GM12892 (cell line): ENCODE measurements at places on chromosomes 1 and 21.

GRCh38 chr1:156487862-156488261 lies 12.7 kb downstream of the MEF2D start:
- no peak for DNase-seq

DNA sequence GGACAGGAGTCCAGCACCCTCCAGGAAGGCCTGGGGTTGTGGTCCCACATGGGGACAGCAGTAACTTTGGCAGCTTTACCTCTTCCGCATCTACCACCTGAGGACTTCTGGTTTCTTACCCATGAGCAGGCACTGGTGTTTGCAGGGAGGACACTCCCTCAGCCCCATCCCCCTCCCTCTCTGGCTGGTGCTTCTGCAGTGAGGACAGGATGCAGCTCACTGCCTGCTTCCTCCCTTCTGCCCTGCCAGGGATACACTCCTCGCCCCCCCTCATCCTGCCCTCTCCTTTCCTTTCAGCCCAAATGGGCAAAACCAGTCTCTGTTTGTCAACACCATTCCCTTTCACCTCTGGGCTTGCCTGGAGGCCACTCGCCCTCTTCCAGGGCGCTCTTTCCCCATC lies 62.4 kb downstream of the KIRREL1 start:
- no peak for DNase-seq

DNA sequence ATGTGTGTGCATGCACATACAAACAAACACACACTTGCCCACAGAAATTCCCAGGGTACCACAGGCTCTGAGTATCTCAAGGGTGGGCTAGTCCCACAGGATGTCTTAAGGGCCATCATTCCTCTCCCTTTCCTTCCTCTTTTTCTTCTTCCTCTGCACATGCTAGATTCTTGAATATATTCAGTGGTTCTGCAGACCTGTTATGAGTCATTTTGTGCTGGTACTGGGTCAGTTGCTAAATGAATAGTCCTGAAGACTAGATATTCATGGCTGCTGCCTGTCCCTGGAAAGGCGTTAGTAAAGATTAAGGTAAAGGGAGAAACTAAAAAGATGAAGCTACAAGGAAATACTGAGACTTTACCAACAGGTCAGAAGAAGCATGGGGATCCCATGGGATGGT lies 256.7 kb upstream of the KIAA0040 start:
- DNase-seq = no peak

DNA sequence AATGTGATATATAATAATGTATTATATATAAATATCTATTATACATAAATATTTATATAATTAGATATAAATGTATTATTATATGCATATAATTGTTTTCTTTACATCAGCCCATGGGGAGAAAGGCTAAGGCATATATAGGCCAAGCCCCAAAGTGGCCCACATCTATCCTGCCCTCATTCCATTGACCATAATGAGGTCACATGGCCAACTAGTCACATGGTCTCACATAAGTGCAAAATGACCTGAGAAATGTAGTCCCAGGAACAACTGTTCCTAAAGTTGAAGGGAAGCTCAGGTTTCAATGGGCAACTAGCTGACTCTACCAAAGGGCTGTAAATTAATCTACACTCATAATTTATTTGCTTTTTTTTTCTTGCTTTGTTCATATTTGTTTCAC lies 14.5 kb upstream of the CCDC185 start:
- no peak for DNase-seq

DNA sequence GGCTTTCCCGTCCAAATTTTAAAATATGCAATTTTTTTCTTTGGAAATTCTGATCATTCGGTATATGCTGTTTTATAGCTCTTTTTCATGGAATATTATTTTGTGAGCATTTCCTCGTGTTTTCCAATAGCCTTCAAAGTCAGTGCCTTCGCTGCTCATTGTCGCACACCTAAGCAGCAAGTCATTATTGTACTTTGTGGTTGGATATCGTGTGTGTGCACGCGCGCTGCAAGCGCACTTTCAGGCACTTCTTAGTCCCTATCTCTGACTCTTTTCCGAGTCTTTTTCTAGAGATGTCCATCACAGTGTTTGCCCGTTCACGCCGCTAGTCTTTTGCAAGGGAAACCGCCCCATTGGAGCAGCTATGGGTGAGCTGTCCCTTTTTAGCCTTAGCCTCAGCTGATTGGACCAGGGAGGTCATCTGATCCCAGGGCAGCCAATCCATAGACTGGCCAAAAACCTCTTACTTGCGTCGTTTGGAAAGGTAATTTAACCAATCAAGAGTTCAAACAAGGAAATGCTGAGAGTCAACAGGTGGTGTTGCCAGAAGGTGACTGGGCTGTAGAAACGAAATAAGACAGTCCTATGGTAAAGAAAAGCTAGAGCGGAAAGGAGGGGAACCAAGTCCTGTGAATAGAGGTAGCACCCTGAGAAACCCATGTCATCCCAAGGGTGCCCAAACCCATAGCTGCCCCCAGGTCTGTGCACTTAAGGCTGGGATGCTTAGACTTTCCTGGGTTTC lies 710 bp upstream of the HYI start:
- peak; percentile 77 for DNase-seq

- no peak for DNase-seq
Measured at GRCh38 chr1:171457412-171457811, 27.9 kb upstream of the PRRC2C start.
